Hematopoietic multipotent progenitor cell treated with erythropoietin and hydrocortisone succinate and interleukin-3 and kit ligand, for 15 days (in vitro differentiated cells): ENCODE measurements at places on chromosomes 2 and 18.
A peak's percentile ranks its signal among the peaks of the same experiment; 100 is the strongest.

- DNase-seq: no peak
Observed at GRCh38 chr2:180472133-180472532, 465.0 kb upstream of the CWC22 start.

DNA sequence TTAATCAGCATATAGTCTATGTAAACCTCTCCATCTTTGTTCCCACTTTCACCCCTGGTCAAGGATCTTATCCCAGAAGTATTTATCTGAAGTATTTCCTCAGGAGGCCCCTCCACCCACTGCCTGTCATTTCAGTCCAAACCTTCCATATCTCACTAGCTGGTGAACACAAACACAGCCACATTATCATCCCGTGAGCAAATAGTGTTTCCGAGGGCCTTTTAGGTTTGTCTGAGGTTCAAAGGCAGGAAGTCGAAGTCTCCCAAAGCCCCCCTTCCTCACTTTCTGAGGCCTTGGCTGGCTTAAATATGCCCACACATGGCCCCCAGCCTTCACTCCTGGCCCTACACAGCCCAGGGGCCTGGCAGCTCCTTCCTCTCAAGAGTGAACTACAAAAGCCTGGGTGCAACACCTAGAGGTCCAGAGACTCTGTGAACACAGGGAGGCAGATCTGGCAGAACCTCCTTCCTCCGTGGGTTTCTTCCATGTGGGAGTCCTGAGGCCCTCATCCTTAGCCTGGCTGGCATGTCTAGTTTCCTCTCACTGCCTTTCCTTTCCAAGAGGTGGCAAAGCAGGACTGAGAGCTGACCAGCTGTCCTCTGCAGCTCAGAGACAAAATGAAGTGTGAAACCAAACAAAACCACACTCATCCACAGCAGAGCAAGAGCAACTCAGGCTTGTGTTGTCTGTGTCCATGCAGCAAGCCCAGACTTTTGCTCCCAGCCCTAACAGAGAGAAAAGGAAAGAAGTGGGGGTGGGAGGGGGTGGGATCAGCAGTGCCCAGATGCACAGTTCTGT is 264.2 kb downstream of the SS18 start:
- no peak for DNase-seq

DNA sequence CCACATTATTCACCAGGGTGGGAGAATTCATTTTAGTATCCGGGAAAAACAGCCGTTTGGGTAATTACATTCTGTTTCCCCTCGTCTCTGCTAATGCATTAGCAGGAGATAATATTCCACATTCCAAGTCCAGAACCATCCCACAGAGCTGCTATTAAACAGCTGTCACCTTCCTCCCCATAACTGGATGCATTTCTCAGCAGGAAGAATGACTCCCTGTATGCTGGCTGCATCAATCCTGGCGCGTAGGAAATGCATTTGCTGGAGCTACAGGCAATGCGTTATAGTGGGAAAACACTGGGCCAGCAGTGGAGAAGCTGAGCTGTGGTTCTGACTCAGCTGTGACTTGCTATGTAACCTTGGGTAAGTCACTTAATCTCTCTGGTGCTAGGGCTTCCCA is 246.0 kb downstream of the CLIP4 start:
- DNase-seq: no peak

- no peak for DNase-seq
Observed at GRCh38 chr2:99852376-99852934, 289.9 kb downstream of the AFF3 start.

- DNase-seq: no peak
Observed at GRCh38 chr2:60966507-60967405, 50.8 kb upstream of the PEX13 start.

- DNase-seq: no peak
Observed at GRCh38 chr18:8800445-8800844, 95.1 kb downstream of the MTCL1 start.

- no peak for DNase-seq
Observed at GRCh38 chr2:128756365-128756717, 437.7 kb upstream of the HS6ST1 start.

GRCh38 chr2:10864861-10865636 is 46.7 kb upstream of the KCNF1 start:
- no peak for DNase-seq

DNA sequence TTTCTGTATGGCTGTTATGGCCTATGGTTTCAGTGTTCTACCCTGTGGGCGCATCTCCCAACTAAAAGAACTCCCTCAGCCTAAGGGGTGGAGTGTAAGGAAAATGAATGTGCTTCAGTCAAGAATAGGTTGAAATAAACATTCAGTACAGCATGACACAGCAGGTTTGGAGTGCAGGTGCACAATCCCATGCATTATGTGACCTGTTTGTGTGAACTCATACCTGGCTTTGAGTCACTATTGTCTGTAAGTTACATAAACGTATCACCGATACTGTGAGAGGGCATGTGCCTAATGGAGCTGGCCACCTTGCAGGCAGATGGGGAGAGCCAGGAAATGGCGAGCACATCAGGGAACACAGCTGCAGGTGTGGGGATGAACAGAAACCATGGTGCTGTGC is 216.0 kb downstream of the DSEL start:
- no peak for DNase-seq

DNA sequence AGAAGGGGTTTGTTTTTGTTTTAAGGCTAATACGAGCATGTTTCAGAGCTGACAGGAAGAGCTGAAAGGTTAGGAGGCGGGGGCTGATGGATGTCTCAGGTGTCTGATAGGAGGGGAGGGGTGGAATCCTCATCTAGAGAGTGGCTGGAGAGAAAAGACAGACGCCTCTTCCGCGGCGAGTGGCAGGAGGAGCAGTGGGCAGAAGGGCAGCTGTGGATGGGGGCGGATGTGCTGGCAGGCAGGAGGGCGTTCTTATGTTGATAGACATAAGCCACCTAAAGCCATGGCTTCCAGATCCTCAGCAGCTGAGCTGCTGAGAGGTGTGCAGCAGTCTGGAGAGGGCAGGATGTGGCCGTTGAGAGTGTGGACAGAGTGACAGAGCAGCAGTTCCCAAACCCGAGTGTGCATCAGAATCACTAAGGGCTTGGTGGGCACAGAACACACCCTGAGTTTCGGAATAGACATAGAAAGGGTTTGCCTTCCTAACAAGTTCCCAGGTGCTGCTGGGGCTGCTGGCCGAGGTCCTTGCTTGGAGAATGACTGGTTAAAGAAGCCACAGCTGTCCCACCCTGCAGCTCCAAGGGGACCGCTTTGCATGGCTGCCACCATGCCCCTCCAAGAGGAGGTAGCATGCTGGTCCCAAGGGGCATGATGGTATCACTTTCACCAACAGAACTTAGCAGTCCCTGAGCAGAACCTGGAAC is 3.0 kb upstream of the ITM2C start:
- no peak for DNase-seq

- DNase-seq: no peak
Observed at GRCh38 chr2:39851651-39852110, 72.6 kb upstream of the THUMPD2 start.

DNA sequence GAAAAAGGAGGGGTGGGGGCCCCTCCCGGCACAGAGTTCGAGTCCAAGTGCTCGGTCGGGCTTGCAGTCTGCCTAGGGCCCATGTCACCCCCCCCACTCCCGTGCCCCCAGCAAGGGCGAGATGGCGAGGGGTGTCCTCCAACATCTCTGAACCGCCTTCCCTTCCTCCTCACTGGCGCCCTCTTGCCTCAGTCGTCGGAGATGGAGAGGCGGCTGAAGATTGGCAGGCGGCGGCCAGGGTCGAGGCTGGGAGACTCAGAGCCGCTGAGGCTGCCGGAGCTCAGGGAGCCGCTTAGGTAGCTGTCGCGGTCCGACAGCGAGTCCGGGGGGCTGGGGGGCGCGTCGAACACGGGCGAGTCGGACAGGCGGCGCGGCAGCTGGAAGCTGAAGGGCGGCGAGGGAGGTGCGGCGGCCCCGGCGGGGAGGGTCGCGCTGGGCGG is 2.3 kb downstream of the ZFP36L2 start:
- peak; percentile 80 for DNase-seq

DNA sequence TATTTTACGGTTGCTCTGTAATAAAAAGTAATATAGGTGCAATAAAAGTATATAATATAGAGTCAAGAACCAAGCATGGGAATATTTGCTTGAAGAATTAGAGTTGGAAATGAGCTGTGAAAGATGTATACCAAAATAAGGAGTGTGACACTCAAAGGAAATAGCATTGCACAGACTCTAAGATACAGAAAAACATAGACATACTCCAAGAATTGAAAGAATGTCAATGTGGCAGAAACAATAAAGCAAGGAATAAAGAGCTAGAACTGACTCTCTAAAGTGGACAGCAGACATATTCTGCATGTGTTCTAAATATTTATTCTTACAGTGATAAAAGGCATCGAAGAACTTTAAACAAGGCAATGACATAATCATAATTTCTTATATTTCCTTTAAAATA is 561.1 kb upstream of the SETBP1 start:
- no peak for DNase-seq

DNA sequence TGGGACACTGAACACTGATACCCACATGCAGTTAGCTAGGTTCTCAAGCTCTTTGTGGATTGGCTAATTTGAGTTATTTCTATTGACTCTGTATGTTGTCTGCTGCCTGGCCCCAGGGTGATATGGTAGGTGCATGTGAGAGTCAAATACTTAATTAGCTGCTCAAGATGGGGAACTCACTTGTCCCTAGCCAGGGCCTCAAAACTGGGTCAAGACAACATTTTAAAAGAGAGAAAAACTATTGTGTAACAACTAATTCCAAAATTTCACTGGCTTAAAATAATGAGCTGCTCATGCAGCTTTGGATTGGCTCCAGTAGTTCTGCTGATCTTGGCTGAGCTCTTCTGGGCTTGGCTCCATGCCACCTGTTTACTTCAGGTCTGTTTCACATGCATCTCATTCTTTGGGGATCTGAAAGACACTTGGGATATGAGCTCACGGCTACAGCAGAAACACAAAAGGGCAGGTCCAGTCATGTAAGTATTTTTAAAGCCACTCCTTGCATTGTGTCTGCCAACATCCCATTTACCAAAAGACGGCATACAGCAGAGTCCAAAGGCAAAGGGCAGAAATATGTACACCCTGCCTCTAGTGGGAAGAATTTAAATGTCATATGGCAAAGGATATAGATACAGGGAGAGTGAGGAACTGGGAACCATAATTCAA is 716.8 kb downstream of the SUCLG1 start:
- no peak for DNase-seq

GRCh38 chr18:10927286-10927992 is 221.9 kb downstream of the PIEZO2 start:
- DNase-seq: no peak

- no peak for DNase-seq
Observed at GRCh38 chr18:6956495-6956894, 161.1 kb downstream of the LAMA1 start.

- no peak for DNase-seq
Observed at GRCh38 chr18:24485681-24486080, 25.2 kb downstream of the HRH4 start.

GRCh38 chr2:201965550-201965949 is 68.1 kb upstream of the FZD7 start:
- DNase-seq: no peak

DNA sequence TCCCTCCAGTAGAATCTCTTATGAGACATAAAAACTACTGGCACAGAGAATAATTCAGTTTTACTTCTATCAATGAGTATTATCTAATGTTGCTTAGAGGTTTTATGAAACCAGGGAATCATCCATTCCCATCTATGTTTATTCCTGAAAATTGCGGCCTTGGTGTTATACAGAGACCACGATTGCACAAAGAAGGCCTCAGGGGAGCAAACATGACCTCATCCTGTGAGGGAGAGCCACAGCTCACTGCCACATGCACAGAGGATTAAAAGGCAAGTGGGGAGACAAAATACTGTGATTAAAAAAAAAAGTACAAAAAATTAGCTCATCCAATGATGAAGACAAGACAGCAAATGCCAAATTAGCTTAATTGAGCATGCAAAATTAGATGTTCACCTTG is 111.8 kb upstream of the SLC35G4 start:
- DNase-seq: no peak

GRCh38 chr2:74498500-74499266 is 720 bp downstream of the LBX2 start:
- no peak for DNase-seq

GRCh38 chr2:113208396-113208795 is 34.6 kb downstream of the PSD4 start:
- DNase-seq: no peak

DNA sequence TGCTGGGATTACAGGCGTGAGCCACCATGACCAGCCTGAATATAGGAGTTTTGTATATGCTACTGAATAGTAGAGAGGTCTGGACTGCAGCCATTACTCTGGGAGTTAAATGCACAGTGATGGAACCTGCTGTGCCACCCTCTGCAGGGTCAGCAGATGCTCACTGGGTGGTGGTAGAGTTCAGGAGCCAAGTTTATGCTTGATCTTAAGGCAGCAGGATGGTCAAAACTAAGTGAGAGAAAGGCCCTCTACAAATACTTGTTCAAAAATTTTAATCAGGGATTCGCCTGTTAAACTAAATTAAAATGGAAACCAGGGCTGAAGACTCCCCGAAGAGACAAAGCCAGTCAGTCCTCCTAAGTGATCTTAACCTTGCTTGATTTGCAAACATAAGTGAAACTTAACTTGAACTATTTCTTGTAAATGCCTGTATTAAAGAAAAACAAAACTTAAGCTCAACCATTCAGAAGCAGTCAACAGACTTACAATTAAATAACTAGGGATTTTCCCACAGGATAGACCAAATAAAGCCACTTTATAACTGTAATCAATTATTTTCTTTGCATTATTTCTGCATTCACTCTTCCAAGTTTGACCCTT is 4.2 kb upstream of the WDFY1 start:
- DNase-seq: no peak

- no peak for DNase-seq
Observed at GRCh38 chr2:239121600-239122012, 273.7 kb downstream of the TWIST2 start.

DNA sequence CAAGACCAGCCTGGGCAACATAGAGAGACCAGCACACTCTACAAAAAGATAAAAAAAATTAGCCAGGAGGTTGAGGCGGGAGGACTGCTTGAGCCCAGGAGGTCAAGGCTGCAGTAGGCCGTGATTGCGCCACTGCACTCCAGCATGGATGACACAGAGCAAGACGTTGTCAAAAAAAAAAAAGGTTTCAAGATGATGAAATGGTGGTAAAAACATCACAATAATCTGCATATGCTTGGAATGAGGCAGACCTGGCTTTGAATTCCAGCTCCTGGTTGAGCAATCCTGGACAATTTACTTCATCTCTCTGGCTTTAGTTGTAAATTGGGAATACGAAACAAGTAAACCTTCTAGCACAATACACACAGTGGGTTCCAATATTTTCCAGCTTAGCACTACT is 24.1 kb downstream of the USP40 start:
- DNase-seq: no peak

- DNase-seq: no peak
Observed at GRCh38 chr2:21585881-21586280, 462.1 kb downstream of the TDRD15 start.

GRCh38 chr2:153834662-153835061 is 37.1 kb upstream of the GALNT13 start:
- no peak for DNase-seq

GRCh38 chr2:46297546-46298271 is 502 bp downstream of the EPAS1 start:
- peak; percentile 15 for DNase-seq
